Activated CD4-positive, CD25-positive, alpha-beta regulatory T cell treated with anti-CD3 and anti-CD28 coated beads, Interleukin-2, amount 50 U/mL, for 72 hours (primary cell): ENCODE measurements at places on chromosomes 4 and X.

DNA sequence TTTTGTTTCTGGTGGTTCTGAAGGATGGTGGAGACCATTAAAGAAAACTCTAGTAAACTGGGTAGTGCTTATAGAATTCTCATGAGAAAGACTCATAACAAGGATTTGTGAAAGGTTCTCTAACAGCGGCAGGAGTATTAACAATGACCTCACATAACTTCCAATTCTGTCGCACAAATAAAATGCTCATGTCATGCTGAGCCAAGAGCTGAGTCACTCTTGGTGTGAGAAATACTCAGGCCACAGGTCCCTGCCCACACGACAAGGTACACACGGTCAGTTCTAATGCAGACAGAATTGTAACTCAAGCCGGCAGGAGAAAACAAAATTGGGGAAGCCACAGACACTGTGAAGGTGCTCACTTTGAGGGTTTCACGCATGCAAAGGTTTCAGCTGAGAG, 34.4 kb upstream of the C4orf50 start:
- DNase-seq = no peak

- peak; percentile 36 for DNase-seq
These were observed at the start of gene FAAH2 for GRCh38 chrX:57286507-57287251. TSS of gene FAAH2 (plus strand) at chrX:57286706. CDS start at chrX:57286826, 120 bp downstream.

DNA sequence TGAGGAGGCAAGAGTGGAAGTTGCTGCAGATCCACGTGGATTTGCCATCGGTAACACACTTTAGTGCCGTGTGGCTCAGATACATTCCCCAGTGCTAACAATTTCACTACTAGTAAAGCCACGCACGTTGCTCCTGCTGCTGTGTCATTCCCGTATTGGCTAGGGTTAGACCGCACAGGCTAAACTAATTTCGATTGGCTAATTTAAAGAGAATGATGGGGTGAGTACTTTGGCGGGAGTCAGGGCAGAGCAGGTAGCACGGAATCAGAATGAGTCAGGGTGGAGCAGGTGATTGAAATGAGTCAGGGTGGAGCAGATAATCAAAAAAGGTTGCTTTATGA, 1337.5 kb downstream of the FSTL5 start:
- DNase-seq = no peak

GRCh38 chr4:100989401-100989800, 357.9 kb downstream of the PPP3CA start:
- DNase-seq = no peak

DNA sequence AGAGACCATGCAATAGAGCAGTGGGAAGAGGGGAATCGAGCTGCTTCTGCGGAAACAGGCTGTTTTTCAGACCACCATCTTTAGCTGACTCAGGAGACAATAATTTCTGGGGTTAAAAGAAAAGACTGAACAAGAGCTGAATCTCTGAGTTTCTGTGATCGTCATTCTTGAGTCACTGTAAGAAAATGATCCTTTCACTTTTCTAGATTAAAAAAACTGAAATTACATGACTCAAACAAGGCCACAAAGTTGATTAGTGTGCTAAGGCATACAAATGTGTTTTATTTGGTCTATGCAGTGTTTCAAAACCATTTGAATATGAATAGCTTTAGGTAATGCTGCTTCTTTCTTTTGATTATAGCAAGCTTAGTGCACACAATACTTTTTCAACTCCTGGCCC, 194.4 kb upstream of the RPL34 start:
- DNase-seq = no peak

DNA sequence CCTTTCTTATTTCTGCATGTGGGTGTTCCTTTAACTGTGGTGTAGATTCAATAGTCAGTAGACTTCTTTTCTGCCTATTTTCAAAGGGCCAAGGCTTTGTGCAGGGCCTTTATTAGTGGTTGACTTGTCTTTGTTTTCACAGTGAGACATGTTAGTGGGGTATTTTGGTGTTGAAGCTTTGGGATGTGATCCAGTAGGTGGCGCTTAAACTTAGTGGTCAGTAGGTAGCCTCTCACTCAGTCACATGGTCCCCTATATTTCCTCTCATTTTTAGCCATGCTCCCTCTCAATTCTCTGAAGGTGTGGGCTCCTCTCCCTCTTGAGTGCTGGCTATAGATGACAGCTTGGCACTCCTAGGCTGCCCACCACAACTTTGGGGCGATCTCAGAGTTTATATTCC, 23.4 kb upstream of the SLC10A7 start:
- DNase-seq = no peak

DNA sequence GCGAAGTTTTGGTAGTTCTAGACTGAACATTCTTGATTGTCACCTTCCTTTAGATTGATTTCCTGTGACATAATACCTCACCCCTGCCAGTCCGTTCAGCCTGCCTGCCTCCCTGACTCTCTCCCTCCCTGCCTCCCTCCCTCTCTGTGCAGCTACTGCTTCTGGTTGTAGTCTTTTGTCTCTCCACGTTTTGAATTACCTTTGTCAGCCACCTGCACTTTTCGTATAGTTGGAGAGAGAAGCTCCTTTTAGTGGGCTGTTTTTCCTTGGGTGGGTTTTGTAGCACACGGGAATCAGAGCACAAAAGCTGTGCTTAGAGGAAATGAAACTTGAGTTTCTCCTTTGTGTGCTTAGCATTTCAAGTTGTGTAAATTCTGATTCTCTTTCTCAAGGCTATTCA, 32.6 kb upstream of the MSMO1 start:
- no peak for DNase-seq

DNA sequence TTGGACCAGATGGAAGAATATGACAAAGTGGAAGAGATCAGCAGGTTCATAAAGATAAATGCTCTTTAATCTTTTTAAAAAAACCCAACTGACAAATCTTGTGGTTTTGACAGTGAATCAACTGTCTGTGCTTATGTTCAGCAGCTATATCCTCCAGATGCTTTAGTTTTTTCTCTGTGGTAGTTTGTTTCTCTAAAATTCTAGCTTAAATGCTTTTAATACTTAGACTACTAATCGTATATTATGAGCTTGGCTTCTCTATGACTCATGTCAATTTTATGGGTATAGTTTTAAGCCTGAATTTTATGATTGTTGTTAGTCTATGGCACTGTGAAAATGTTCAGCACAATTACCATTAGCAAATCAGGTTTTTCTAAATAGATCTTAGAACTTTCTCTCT, 12.9 kb downstream of the HHIP start:
- DNase-seq = no peak

- DNase-seq = no peak
These were observed 36.0 kb upstream of the ARSJ start for GRCh38 chr4:114015444-114015899.

- DNase-seq = no peak
These were observed 7.4 kb downstream of the SUPT20HL2 start for GRCh38 chrX:24306440-24306839.

DNA sequence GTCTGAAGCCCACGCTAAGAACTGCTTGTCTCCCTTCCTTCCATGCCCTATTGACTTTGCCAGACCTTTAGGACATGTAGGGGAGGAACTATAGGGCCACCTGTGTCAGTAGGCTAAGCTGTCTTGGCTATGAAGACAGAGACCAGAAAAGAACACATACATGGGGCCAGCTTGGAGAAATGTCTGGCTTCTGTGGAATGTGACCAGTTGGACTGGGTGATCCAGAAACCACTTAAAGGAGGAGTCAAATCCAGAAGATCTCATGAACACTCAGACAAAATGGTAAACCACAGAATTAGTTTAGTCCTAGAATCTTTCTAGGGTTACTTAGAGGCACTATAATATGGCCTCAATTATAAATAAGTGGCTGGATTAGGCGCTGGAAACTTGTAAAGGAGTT, 42.0 kb downstream of the PHKA2 start:
- no peak for DNase-seq

GRCh38 chr4:41750626-41751448, 2.3 kb upstream of the PHOX2B start:
- DNase-seq = no peak

DNA sequence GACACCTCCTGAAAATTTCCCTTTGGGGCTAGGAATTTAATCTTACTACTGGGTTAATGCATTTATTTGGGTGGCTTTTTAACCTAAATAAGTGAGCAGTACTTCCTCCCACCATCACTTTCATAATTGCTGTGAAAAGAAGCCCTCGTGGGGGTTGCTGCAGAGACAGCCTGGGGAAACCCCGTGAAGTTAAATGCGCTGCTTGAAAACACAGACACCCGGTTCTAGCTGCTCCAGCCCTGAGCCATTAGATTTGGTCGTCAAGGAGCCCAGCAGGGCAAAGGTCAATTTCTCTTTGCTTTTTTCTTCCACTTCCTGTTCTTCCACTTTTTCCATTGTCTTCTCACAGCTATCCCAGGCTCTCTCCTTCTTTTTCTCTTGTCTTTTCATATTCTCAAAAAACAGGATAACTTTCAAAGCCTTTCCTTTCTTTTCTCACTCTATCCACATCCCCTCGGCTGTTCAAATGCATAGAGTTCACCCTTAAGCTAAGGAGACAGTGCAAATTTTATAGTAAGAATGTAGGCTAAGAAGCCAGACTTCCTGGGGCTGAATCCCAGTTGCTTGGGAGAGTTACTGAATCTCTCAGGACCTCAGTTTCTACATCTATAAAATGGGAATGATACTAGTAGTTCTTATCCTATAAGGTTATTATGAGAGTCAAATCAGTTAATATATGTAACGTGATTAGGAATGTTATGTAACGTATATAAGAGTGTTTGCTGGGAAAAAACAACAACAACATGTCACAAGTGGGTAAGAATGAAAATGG, 91.5 kb upstream of the ZNF827 start:
- no peak for DNase-seq

- DNase-seq = no peak
These were observed 73.2 kb upstream of the ANXA10 start for GRCh38 chr4:168019019-168019651.

GRCh38 chr4:111269439-111269838, 646.6 kb upstream of the PITX2 start:
- no peak for DNase-seq

DNA sequence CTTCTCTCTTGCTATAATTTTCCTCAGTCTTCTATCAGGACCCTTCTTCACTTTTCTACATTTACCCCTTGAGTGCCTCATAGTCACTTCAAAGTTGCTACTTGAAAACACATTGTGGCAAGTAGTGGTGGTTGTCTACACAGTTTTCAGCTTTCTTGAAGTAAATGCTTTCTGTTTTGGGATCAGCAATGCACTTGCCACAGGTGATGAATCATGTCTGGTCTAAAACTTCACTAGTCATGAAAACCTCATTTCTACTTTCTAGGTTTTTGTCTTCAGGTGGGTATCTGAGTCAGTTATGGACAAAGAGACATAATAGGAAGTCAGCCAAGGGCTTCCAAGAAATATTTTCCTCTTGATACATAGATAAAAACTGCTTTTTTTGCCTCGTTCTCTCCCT, 359.2 kb downstream of the CCSER1 start:
- DNase-seq = no peak

- no peak for DNase-seq
These were observed 7.6 kb downstream of the CTAG1A start for GRCh38 chrX:154592505-154592904.

GRCh38 chrX:20397587-20397986, 130.9 kb upstream of the RPS6KA3 start:
- no peak for DNase-seq

GRCh38 chr4:168566726-168567125, 69.9 kb downstream of the PALLD start:
- no peak for DNase-seq

GRCh38 chr4:16113741-16114140, 29.9 kb upstream of the PROM1 start:
- DNase-seq = no peak

DNA sequence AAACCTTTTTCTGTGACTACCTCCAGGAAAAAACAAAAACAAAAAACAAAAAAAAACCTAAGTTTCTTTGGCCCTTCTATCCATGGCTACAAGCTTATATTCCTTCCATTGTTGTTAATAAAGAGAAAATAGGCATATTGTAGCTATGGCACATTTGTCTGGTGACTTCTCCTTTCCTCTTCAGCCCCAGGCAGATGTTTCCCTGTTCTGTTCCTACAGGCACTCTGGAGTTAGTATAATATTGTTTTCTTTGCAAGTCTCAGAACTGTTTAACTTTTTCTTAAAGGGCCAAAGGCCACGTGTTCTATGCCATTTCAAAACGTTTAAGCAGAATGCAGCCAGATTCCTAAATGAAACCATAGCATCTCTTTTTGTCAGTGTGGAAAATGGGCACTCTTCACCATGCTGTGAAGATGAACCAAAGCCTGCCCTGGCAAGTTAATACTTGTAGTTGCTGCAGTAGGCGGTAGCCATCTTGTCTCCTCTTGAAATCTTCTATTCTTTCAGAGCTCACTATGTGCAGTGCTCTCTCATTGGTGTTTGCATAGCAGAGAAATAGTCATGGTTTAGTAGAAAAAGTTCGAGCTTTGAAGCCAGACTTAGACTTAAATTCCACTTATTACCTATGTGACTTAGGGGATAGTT, 44.8 kb upstream of the MTMR1 start:
- no peak for DNase-seq

GRCh38 chr4:97104666-97105065, 1038.6 kb downstream of the STPG2 start:
- no peak for DNase-seq

GRCh38 chr4:185479507-185479971, 8.0 kb upstream of the CCDC110 start:
- DNase-seq = no peak

DNA sequence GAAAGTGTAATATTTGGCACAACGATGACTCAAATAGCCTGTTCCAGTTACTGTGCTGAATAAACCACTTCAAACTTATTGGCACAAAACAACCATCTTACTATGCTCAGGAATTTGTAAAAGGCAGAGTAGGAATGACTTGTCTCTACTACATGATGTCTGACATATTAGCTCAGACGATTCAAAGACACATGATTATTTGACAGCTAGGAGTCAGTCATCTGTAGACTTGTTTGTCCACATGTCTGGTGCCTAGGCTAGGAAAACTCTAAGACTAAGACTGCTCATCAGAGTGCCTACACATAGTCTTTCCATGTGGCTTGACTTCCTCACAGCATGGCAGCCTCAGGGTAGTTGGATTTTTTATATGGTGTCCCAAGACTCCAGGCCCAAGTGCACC, 154.5 kb downstream of the FANCB start:
- no peak for DNase-seq

DNA sequence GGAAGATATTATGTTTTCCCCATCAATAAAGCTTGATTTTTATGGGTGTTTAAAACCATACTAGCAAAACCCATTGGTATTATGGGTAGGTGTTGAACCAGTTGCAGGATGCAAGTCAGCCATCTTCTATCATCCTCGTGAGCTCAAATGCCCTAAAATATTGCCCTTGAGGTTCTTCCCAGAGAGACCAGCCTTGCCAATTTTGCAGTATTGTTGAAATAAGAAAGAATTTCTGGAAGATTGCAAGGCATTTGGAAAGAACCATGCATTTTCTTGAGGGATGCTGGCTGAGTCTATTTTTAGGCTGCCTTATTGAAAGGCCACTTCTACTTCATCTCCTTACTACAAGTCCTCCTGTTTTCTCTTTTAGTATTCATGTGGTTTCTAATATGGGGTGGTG, 60.9 kb upstream of the SOD3 start:
- DNase-seq = no peak

DNA sequence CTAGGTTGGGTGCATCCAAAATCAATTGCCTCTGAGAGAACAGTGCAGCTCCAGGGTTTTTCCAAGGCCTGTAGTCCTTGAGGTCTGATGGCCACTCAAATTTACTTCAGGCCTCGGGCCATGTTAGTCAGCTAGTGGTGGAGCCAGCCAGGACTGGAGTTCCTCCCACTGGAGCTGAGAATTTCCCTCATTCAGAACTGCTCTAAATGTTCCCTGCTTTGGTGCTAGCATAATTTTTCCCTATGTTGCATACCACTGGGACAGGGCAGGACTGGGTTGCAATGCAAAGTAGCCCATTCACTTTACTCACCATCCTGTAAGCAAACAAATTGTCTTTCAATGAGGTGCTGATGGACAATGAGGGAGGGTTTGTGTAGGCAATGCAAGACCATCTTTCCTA, 146.0 kb upstream of the ZXDB start:
- no peak for DNase-seq
